Upper lobe of right lung (tissue), 1 donor: ENCODE measurements at places on chromosomes 5 and 9. TPM values are rescaled to one million over a fixed set of nuclear protein-coding genes. Genes with fewer than 3 reads are reported as not detected.
A peak's percentile ranks its signal among the peaks of the same experiment; 100 is the strongest.

NUTM2F gene
- total RNA-seq: not detected

DNA sequence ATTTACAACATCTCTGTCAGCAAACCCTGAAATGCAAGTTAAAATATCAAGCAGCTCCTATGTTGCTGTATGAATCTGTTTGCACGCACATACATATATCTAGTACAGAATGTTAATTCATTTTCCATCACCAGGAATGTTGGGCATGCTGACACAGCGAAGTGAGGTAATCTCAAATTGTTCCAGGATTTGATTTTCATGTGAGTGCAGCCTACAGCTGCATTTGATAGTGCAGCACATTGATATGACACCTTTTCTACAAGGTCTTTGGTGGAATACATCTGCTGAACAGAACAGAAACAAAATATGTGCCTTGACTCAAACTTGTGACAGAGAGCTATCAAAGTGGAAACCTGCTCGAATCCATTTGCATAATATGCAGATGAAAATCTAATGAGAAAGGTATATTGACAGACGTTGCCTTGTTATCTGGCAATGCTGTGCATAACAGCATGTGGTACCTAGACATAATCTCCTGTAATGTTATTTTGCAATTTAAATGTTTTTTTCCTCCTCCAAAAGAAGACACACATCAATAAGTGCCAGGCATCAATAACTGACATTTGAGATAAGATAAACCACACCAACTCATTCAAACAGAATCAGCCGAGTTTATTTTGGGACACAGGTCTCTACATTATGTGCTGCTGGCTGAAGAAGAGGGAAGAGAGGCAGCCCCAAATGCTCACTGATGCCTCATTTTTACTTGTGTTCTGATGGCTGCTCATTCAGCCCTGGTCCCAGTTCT lies 512.2 kb downstream of the ZNF608 start:
- no peak overlapping the region for H3K4me3 ChIP-seq
- H3K27me3 ChIP-seq: no peaks in the 10 kb centered on the region
- no peaks in the 10 kb centered on the region for H3K4me1 ChIP-seq

UBAP1 gene
- 51.9 TPM for total RNA-seq

DNA sequence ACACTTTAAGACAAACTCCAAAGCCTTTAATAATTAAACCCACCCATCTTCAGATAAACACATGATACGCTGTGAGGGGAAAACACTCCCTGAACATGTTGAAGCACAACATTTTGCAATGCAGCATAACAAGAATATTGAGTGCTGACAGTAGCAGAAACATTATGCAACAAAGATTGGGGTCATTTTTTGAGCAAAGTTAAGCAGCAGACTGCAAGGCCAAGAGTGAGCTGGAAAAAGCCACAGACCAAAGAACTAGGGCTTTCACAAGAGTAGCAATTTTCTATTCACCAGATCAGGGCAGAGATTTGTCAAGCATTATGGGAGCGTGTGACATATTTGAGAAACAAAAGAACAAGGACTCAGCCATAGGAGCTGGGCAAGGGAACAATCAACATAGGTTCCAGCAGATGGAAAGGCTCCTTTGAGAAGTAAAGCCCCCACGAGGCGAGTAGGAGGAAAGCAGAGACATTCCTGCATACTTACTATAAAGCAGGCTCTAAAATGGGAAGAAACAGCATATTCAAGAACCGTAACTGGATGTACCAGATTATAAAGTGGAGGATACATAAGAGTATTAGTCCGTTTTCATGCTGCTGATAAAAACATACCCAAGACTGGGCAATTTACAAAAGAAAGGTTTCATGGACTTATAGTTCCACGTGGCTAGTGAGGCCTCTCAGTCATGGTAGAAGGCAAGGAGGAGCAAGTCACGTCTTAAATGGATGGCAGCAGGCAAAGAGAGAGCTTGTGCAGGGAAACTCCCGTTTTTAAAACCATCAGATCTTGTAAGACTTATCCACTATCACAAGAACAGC lies 4.8 kb upstream of the TTC23L start:
- H3K27me3 ChIP-seq: no peaks in the 10 kb centered on the region
- DNase-seq: no peak
- H3K27ac ChIP-seq: no peak overlapping the region
- H3K4me1 ChIP-seq: peaks cover 5% of the 10 kb centered on the region
- no peak overlapping the region for H3K4me3 ChIP-seq

GRCh38 chr5:162939991-162940390 lies 497.4 kb upstream of the CCNG1 start:
- no peak for DNase-seq
- H3K4me1 ChIP-seq: no peaks in the 10 kb centered on the region
- H3K36me3 ChIP-seq: no peaks in the 10 kb centered on the region
- H3K4me3 ChIP-seq: no peak overlapping the region
- H3K27me3 ChIP-seq: no peaks in the 10 kb centered on the region

DNA sequence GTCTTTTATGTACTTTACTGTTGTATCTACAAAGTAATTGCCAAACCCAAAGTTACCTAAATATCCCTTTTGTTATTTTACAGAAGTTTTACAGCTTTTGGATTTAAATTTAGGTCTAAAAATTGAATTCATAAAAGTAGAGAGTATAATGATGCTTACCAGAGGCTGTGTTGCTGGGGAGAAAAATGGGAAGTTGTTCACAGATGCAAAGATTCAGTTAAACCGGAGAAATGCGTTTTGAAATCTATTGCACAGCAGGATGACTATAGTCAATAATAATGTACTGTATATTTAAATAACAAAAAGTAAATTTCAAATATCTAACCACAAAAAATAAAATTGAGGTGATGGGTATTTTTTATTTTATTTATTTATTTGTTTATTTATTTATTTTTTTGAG lies 2.6 kb upstream of the ANKRD18A start:
- peaks cover 54% of the 10 kb centered on the region for H3K27me3 ChIP-seq
- no peak overlapping the region for H3K27ac ChIP-seq
- H3K36me3 ChIP-seq: no peaks in the 10 kb centered on the region
- no peak overlapping the region for H3K4me3 ChIP-seq
- peaks cover 24% of the 10 kb centered on the region for H3K4me1 ChIP-seq
- no peak for DNase-seq

- H3K27ac ChIP-seq: no peak overlapping the region
- no peak for DNase-seq
- no peaks in the 10 kb centered on the region for H3K27me3 ChIP-seq
- H3K36me3 ChIP-seq: no peaks in the 10 kb centered on the region
- H3K4me3 ChIP-seq: no peak overlapping the region
Observed at GRCh38 chr9:125687163-125687863, 19.7 kb downstream of the MAPKAP1 start.

- no peaks in the 10 kb centered on the region for H3K27me3 ChIP-seq
- no peak for DNase-seq
- no peaks in the 10 kb centered on the region for H3K36me3 ChIP-seq
- H3K4me1 ChIP-seq: no peaks in the 10 kb centered on the region
Observed at GRCh38 chr5:117131876-117132275, 557.3 kb upstream of the SEMA6A start.

GRCh38 chr5:68230285-68230684 lies 14.7 kb downstream of the PIK3R1 start:
- peaks cover 35% of the 10 kb centered on the region for H3K36me3 ChIP-seq
- no peak for DNase-seq
- no peak overlapping the region for H3K27ac ChIP-seq
- peaks cover 38% of the 10 kb centered on the region for H3K4me1 ChIP-seq
- no peaks in the 10 kb centered on the region for H3K27me3 ChIP-seq

DNA sequence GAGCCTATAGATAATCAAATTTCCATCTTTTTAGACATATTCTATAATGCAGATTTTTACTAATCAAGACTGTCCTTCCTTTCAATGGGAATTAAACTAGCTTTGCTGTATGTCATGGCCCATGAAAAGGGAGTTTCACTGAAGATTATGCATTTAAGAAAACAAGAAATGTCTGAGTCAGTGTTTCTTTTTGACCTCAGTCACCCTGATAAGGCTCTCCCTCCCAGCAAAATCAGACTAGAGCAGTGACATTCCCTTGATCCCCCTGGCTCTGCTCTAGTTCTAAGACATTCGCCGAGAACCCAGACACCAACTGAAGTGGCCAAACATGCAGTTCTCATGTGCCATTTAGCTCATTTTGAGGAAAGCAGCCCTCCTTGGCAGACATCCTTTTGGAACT lies 442.0 kb downstream of the ACTL7B start:
- DNase-seq: no peak
- H3K4me1 ChIP-seq: no peaks in the 10 kb centered on the region
- no peak overlapping the region for H3K27ac ChIP-seq
- no peaks in the 10 kb centered on the region for H3K36me3 ChIP-seq
- no peak overlapping the region for H3K4me3 ChIP-seq

DNA sequence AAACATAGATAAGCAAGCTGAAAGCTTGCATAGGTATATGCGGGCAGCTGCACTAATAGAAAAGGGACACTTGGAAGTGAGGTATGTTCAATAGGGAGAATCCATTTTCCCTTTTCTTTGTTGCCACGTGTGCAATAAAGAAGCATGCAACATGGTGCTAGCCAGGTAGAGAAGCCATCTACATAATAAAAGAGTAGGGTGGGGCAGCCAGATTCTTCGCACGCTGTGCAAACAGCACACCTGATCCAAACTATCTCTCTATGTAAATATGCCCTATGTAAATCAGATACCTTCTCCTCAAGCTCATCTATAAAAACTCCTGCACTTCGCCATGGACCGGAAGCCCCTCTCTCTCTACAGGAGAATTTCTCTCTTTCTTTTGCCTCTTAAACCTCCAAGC lies 91.9 kb upstream of the C9orf72 start:
- H3K4me3 ChIP-seq: no peak overlapping the region
- no peak for DNase-seq
- no peaks in the 10 kb centered on the region for H3K27me3 ChIP-seq
- H3K27ac ChIP-seq: no peak overlapping the region

DNA sequence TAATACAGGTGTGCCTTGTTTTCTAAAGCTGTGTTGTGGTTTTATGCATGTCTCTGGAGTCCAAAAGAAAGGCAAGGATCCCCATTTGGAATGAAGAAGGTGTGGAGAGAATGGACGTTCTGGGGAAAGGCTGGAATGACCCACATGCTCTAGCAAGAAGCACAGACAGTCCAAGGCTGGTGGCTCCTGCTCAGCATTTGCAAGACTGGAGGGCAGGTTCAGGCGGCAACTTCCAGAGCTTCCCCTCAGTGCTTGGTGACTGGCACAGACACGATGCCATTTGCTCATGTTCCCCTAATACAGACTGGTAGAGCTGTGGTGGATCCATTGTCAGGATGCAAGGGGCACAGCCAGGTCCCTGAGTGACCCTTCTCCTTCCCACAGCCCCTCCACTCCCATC lies 8.2 kb downstream of the SLC22A4 start:
- H3K36me3 ChIP-seq: no peaks in the 10 kb centered on the region
- H3K27me3 ChIP-seq: no peaks in the 10 kb centered on the region
- no peaks in the 10 kb centered on the region for H3K4me1 ChIP-seq
- no peak overlapping the region for H3K27ac ChIP-seq

DNA sequence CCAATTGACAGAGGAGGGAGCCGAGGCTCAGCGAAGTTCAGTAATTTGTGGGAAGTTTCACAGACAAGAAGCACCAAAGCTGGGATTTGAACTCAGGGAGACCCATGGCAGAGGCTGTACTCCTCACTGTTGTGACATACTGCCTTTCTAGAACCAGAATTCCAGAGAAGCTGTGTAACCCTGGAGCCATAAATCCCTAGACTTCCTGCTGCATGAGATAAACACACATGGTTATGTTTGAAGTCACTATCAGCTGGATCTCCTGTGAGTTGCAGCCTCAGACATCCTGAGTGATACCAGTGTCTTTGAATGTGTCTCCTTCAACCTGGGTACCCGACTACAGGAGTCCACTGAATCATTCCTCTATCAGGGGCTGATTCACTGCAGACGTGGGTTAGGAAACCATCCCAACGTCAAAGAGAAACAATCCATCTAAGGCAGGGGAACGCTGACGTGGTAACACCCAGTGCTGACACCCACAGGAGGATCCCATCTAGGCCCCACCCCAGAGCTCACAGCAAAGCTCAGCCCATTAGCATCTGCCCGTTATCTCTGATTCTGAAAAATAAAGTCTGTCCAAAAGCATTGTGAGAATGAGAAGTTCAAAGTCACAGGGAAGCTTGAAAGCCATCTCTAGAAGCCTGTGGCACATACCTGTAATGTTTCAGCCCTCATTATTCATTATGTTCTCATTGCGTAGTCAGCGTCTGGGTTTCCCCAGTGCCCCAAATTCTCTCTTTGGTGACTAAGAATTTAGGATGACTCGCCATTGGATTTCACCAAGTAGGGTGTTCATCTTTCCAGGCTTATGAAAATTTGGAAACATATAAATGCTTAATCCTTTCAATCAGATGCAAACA lies 36.3 kb upstream of the BASP1 start:
- H3K4me1 ChIP-seq: peaks cover 15% of the 10 kb centered on the region
- no peak overlapping the region for H3K4me3 ChIP-seq
- no peaks in the 10 kb centered on the region for H3K36me3 ChIP-seq
- peak overlapping the region; percentile 19 for H3K27ac ChIP-seq
- no peak for DNase-seq

GRCh38 chr5:154276973-154277331 lies 86.4 kb downstream of the GALNT10 start:
- H3K4me3 ChIP-seq: no peak overlapping the region
- DNase-seq: no peak
- H3K36me3 ChIP-seq: no peaks in the 10 kb centered on the region
- no peak overlapping the region for H3K27ac ChIP-seq
- H3K27me3 ChIP-seq: no peaks in the 10 kb centered on the region

RALGDS gene
- 66.3 TPM for total RNA-seq

DNA sequence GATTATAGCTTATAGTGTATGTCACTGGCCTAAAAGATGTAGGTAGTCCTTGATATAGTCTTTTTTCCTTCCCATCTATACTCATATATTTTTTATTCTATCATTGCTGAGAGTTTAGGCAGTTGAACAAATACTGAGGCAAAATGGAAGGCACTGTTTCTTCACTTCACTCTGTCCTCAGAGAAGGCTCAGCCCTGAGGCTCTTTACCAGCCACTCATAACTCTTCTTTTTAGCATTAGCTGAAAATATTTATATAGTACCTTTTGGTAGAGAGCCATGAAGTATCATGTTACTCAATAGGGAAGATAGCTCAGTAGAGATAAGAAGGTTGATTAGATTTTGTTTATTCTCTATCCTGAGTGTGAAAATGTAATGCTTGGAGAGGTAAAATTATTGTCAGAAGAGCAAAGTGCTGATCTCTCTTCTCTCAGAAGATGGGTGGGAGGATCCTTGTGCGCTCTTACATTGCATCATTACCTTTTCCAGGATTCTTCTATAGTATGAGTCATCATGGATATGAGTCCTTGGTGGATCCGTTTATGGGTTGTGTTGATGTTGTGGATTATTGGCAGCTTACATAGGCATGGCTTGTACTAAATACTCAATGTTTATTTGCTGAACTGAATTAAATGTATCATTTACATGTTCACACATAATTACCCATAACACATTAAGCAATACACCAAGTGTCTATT lies 88.1 kb downstream of the ANXA1 start:
- no peaks in the 10 kb centered on the region for H3K36me3 ChIP-seq
- no peaks in the 10 kb centered on the region for H3K4me1 ChIP-seq
- H3K4me3 ChIP-seq: no peak overlapping the region

DNA sequence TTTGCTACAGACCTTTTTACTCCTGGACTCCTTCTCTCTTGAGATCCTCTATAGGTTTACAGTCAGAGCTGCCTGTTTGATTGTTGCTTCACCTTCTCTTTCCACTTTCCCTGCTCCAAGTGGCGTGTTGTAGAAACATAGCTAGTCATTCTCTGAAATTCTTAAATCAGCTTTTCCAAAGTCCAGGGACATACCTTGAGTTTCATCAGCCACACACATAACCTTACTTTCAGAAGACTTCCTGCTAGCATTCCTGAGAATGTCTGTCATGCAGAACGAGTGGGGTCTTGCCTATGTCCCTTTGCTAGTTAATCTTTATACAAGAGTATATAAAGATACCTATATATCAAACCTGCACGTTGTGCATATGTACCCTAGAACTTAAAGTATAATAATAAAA lies 230.3 kb upstream of the ZNF462 start:
- no peaks in the 10 kb centered on the region for H3K4me1 ChIP-seq
- H3K27me3 ChIP-seq: no peaks in the 10 kb centered on the region
- H3K27ac ChIP-seq: no peak overlapping the region
- H3K36me3 ChIP-seq: no peaks in the 10 kb centered on the region
